ENCODE measurements at places on chromosomes 13 and 19.

GRCh38 chr19:3573162-3573857 is 566 bp downstream of the HMG20B start:
- DNase-seq = no peak

GRCh38 chr19:31512181-31512970 is 163.1 kb upstream of the TSHZ3 start:
- DNase-seq = no peak

GRCh38 chr19:15680478-15681322 is 7.8 kb downstream of the CYP4F12 start:
- peak; percentile 82 for DNase-seq

DNA sequence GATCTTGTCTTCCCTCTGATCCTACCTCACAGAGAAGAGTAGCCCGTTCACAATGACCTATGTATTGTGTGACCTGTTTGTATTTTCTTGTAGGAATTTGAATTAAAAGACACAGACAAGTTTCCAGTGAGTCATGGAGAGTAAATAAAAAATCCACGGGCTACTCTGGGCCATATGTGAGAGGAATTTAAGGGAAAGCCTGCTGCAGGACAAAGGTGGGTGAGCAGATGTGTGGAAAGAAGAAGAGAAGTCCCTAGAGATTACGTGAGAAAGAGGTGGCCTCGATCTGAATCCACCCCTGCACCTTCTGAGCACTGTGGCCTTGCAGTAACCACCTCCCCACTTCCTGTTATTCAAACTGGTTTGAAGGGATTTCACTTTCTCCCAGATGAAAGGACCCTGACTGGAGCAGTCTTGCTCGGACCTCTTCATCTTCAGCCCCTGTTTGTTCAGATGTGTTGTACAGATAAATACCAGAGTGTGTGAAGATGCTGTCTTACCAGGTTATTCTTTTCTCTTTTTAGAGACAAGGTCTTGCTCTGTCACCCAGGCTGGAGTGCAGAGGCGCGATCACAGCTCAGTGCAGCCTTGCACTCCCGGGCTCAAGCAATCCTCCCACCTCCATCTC is 205.4 kb downstream of the PDS5B start:
- peak; percentile 5 for DNase-seq

DNA sequence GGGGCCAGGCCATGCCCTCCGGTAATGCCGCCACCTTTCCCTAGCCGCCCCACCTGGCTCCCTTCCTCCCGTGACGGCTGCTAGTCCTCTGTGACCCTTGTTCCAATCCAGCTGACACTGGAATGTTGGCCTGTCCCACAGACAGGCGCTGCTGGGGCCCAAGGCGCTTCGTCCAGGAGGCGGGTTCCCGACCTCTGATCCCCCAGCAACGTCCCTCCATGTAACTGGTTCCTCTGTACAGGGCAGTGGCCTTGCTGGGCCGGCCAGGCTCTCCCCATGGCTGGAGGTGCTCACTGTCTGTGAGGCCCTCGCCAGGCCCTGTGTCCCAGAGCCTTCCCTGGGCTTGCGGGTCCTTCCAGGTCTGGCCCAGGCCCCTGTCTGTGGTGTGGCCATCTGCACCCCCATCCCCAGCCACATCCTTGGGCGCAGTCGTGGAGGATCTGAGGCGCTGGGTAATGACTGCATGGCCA is 6.8 kb upstream of the GRIN3B start:
- no peak for DNase-seq

GRCh38 chr19:2434721-2435265 is 7.4 kb upstream of the TIMM13 start:
- DNase-seq = no peak

Measured in large intestine (tissue), 12 donors.